ENCODE measurements at places on chromosomes 16 and 17.

GRCh38 chr17:42784811-42785592 is 4.6 kb downstream of the WNK4 start:
- DNase-seq, result no peak

DNA sequence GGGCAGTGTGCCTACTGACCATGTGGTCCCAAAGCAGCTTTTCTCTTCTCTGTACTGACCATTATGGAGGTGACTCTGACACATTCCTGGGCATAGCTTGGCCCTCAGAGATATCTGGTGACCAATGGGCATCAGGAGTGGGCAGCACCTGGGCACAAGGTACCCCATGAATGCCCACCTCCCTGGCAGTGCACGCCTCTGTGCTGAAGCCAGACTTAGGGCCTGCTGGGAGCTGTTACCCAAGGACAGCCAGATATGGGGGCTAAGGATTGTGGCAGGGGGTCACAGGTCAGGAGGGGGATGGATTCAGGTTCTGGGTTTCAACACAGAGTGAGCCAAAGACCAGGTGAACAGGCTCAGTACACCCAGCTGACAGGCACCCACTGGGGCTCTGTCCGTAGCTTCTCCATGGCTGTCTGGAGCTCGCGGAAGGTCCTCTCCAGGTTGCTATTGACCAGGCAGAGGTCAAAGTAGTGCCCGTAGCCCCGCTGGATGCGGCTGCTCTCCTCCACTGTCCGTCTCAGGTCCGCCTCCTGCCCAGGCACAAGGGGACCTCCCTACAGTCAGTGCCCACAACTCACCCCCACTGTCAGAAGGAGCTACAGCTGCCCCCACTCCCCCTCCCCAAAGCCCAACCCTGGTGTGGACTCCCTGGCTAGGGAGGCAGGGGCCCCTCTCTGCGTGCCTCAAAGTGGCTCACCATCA is 29.7 kb downstream of the MPP2 start:
- DNase-seq, result no peak

DNA sequence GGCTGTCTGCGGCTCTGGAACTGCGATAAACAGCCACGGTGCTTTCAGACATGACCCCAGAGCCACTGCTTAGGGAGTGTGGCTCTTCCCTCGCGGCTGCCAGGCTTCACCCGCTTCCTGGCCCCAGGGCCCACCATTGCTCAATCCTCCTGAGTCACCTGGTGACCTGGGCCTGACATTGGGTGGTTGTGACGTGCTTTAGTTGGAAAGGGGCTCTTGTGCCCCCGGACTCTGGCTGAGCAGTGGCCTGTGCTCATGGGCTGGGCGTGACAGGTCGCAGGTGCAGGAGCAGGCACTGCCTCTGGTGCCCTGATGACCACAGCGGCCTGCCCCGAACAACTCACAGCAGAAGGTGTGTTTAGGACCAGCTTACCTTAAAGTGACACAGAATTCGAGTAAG is 8.6 kb upstream of the NUDT16L1 start:
- DNase-seq, result no peak

- no peak for DNase-seq
These were observed 1.2 kb upstream of the OSBPL7 start for GRCh38 chr17:47822785-47823184.

GRCh38 chr16:10120953-10121352 is 61.3 kb downstream of the GRIN2A start:
- no peak for DNase-seq

DNA sequence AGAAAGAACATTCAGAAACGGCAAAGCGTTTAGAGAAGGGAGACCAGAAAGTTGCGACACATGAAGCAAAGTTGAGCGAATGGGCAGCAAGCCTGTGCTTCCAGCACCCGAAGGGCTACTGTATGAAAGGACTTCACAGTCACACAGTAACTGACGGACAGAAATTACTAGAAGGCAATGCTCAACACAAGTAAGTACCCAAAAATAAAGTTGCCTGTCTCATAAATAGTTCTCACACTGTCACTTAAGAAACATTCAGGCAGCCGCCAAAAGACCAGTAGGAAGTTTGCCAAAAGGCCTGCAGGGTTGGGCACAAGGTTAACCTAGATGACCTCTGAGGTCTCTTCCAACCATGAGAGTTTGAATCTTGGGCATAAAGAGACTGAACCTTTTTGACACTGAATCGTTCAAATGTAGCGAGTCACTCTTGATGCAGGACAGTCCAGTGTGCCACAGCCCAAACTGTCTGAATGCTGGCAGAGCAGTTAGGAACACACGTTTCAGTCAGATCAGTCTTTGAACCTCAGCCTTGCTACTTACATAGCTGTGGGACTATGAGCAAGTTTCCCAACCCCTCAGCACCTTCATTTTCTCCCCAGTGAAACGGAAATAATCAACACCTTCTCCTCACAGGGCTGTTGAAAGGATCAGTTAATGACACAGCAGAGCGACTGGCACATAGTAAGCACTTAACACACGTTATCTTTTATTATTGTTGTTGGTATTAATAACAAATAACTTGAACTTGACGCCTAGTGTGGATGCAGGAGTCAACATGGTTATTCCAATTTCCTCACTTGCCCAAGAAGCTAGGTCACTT is 10.4 kb downstream of the NCBP3 start:
- DNase-seq, result no peak

- DNase-seq, result no peak
These were observed 83.6 kb downstream of the C17orf58 start for GRCh38 chr17:67912656-67913055.

DNA sequence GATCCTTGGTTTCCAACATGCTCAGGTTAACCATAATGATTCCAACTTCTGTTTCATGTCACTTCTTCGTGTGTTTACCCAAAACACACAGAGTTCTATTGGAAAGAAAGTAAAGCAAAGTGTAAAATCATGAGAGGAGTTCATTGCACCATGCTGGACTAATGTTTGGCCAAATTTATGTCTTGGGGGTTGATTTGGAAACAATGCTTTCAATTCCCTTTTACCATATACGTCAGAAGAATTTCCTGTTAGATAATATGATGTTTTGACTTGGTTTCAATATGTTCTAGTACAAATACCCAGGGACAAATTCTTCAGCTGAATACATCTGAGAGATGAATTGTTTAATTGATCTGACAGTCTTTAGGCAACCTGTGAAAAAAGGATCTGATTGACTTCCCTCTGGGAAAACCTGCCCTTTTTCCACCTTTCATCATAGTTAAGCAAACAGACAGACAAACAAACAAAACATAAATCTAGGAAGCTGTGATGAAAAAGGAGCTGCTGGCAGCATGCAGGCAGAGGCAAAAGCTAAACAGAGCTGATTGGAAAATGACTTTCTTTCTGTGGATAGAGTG is 26.0 kb upstream of the MPHOSPH6 start:
- peak; percentile 12 for DNase-seq

DNA sequence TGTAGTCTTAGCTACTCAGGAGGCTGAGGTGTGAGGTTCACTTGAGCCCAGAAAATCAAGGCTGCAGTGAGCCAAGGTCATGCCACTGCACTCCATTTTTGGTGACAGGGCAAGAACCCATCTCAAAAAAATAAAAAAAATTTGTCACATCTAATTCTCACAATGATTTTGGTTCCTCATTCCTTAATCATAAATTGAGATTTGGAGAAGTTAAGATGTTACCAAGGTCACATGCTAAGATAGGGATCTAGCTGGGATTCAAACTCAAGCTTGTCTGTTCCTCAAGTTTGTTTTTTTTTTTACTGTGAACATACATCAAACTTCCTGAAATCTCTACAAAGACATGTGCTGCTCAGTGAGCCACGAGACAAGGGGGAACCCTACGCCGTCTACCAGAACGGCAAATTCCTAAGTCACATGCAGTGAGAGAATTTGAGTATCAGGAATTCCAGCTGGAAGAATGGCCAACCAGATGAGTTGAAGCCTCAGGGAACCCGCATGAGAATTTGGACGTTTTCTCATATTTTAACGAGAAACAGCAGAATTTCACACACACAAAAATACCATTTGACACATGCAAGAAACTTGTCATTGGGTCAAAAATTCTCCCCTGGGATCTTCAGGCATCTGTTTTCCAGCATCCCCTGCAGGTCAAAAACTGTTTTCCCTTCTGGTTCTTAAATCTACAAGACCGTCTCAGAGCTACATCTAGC is 414.1 kb upstream of the GOT2 start:
- no peak for DNase-seq

DNA sequence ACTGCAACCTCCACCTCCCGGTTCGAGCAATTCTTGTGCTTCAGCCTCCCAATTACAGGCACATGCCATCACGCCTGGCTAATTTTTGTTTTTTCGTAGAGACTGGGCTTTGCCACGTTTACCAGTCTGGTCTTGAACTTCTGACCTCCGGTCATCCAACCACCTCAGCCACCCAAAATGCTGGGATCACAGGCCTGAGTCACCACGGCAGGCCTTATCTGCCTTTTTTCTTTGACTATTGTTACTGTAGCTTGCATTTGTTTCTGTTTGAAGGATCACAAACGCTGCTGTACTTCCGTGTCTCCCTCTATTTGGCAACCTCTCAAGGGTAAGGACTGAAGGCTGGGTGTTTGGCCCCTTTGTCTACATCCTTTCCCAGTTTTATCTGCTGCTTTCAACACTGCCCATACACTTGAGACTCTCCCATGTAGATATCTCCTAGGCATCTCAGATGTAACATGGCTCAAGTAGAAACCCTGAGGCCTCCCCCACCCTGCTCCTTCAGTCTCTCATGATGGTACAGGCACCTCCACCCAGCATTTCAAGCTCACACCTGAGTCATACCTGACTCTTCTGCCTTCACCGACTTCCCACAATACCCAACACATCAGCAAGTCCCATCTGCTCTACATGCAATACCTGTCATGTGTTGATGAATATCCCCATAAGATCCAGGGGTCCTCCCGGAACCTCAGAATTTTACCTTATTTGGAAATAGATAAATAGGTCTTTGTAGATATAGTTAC is 219.0 kb downstream of the CPPED1 start:
- no peak for DNase-seq

DNA sequence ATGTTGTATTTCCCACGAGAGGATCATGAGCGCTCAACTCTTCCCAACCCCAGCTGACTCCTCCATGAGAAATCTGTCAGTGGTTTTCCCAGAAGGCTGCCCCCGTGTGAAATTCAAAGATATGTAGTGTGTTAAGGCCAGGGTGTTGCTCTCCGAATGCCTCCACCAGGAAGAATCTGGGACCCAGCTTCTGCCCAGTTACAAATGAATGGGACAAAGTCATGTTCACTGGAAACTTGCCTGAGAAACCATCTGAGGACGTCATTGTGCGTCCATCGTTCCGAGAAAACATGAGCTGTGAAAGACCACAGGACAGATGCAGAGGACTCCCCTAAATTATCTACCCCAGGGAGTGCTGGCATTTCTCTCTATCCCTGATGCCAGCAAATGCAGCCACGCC is 86.0 kb downstream of the AIPL1 start:
- no peak for DNase-seq

DNA sequence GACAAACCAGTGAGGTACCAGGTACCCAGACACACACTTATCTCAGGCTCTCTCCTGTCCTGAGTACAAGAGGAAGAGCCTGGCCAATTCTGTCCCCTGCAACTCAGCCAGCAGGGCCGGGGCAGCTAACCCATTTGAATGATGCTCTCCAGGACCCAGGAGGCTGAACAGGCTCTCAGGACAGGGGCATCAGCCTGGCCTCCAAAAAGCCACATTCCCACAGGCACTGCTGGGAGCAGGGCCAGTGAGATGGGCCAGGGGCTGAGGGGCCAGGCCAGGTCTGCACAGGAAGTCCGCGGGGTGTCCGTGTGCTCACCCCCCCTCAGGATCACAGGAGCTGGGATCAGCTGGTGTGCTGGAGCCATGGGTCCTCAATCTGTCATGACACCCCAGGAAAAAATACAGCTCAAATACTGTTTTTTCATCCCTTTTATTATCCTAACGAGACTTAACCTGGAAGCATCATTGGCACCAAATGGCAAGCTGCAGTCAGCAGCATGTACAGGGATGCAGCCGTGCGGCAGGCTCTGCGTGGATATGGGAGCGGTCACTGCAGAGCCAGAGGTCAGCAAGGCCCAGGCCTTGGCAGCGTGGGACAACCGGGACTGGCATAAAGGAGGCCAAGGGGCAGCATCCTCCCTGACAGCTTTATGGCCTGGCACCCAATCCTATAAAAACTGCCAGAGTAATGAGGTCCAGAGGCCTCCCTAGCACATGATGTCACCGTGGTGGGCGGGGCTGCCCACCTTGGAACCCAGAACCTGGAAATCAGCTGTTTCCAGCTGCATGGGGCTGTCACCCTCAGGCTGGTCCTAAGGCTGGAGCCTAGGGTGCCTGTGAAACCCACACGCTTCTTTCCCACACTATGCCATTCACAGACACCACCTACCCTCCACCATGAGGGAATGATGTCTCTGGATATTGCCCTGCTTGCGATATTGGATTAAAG is 276.7 kb downstream of the C16orf95 start:
- no peak for DNase-seq

DNA sequence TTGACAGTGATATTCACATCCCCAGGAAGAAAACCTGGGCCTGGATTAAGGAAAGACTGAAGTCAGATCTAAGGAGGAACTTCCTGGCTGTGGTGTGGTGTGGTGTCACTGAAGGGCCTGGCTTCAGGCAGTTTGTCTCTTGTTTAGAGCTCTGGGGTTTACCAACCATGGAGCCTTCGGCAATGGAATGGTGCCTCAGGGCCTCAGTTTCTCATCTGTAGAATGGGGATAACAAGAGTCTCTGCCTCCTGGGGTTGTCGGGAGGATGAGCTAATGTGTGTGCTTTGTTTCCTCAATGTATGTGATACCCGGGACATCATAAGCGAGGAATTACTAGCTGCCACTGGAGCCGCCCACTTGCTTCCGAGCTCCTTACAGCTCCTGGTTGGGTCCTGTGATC is 12.7 kb downstream of the WNT3 start:
- DNase-seq, result no peak

DNA sequence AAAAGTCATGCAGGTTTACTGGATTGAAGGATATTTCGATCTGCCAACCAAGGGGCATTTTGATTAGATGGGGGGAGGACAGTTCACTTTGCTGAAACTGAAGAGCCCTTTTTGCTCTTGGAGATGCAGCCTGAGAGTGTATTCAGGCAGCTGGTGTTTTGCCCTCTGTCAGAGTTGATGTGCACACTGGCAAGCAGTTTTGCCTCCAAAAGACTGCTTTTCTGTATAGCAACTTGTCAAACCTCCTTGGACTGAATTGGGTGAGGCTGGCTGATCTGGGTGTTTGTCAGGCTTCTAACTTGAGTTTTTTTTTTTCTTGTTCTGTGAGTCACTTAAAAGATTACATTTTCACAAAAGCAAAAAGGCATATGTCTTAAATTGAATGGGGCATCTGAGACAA is 22.6 kb upstream of the ANKFN1 start:
- no peak for DNase-seq

Measured in NCI-H2081 (cell line).